A549 treated with GW870086 at 1 μM for 4 hours (cell line): ENCODE measurements at places on chromosomes 2 and 18. TPM values are rescaled to one million over a fixed set of nuclear protein-coding genes. Genes with fewer than 3 reads are reported as not detected.

Gene CPSF3
- 47.7 to 54.0 TPM (median 52.8 TPM) in 5 replicates for total RNA-seq

Gene ALK
- total RNA-seq: not detected in 5 replicates

Gene GALNT3
- 0.13 TPM in 1 of 5 replicates, not detected in the others for total RNA-seq

Gene MARS2
- 11.2 to 12.3 TPM (median 12.1 TPM) in 5 replicates for total RNA-seq

Gene ADRA2B
- total RNA-seq: 0.03 to 0.13 TPM (median 0.08 TPM) in 5 replicates

Gene PKDCC
- total RNA-seq: 17.2 to 22.3 TPM (median 20.3 TPM) in 5 replicates

Gene REG1B
- not detected in 5 replicates for total RNA-seq

Gene KCNG2
- total RNA-seq: not detected in 5 replicates

Gene UGT1A10
- total RNA-seq: 0.07 to 0.49 TPM (median 0.11 TPM) in 4 of 5 replicates, not detected in the other

Gene ALPI
- total RNA-seq: 0.06 to 0.15 TPM in 2 of 5 replicates, not detected in the others

Gene UGT1A4
- not detected in 5 replicates for total RNA-seq

Gene PPM1G
- total RNA-seq: 152 to 163 TPM (median 161 TPM) in 5 replicates

Gene CKAP2L
- 10.5 to 16.2 TPM (median 13.9 TPM) in 5 replicates for total RNA-seq

Gene DPP4
- total RNA-seq: 0.69 to 1.3 TPM (median 0.76 TPM) in 5 replicates

Gene ZSWIM2
- not detected in 5 replicates for total RNA-seq

Gene DLX2
- 0.40 to 0.81 TPM (median 0.61 TPM) in 5 replicates for total RNA-seq

Gene VIL1
- 0.08 to 0.68 TPM (median 0.27 TPM) in 5 replicates for total RNA-seq

Gene PSTPIP2
- 0.12 to 0.44 TPM (median 0.24 TPM) in 5 replicates for total RNA-seq

Gene UPP2
- not detected in 5 replicates for total RNA-seq

Gene TACR1
- 0.06 to 0.23 TPM (median 0.07 TPM) in 3 of 5 replicates, not detected in the others for total RNA-seq

Gene IL1F10
- not detected in 5 replicates for total RNA-seq

Gene SOX11
- not detected in 5 replicates for total RNA-seq

Gene VSNL1
- not detected in 5 replicates for total RNA-seq

Gene ABHD1
- 0.98 to 2.3 TPM (median 1.5 TPM) in 5 replicates for total RNA-seq

Gene TXNDC2
- total RNA-seq: 0.08 to 0.22 TPM (median 0.14 TPM) in 4 of 5 replicates, not detected in the other

Gene AOX1
- 3.8 to 7.2 TPM (median 4.9 TPM) in 5 replicates for total RNA-seq

Gene LINC00305
- not detected in 5 replicates for total RNA-seq

Gene PARD6G
- 2.5 to 3.5 TPM (median 3.2 TPM) in 5 replicates for total RNA-seq

Gene LYG2
- total RNA-seq: not detected in 5 replicates

Gene ZNF396
- total RNA-seq: 0.61 to 1.00 TPM (median 0.75 TPM) in 5 replicates

Gene PLEKHA3
- 7.9 to 18.9 TPM (median 15.9 TPM) in 5 replicates for total RNA-seq

Gene PROKR1
- 0.03 TPM in 1 of 5 replicates, not detected in the others for total RNA-seq

Gene ADCYAP1
- total RNA-seq: not detected in 5 replicates

Gene C2orf74
- total RNA-seq: 16.0 to 19.5 TPM (median 16.4 TPM) in 5 replicates

Gene PARD3B
- total RNA-seq: 0.70 to 1.4 TPM (median 0.88 TPM) in 5 replicates

Gene C2orf42
- total RNA-seq: 6.6 to 9.7 TPM (median 8.1 TPM) in 5 replicates

Gene CABLES1
- total RNA-seq: 15.7 to 19.1 TPM (median 16.7 TPM) in 5 replicates

Gene ELOA2
- total RNA-seq: not detected in 5 replicates

Gene UGT1A7
- 2.3 to 5.1 TPM (median 3.8 TPM) in 5 replicates for total RNA-seq

Gene RPRM
- total RNA-seq: 0.11 TPM in 1 of 5 replicates, not detected in the others

Gene C2orf81
- total RNA-seq: 2.2 to 4.1 TPM (median 3.2 TPM) in 5 replicates

Gene TUBA3E
- 0.29 to 0.83 TPM (median 0.62 TPM) in 5 replicates for total RNA-seq

Gene ASXL3
- not detected in 5 replicates for total RNA-seq

Gene SERPINB12
- total RNA-seq: not detected in 5 replicates

Gene FRZB
- total RNA-seq: 0.07 TPM in 3 of 5 replicates, not detected in the others

Gene SCTR
- total RNA-seq: not detected in 5 replicates

Gene ADGRF3
- 0.03 to 0.26 TPM (median 0.10 TPM) in 5 replicates for total RNA-seq

Gene DSC2
- total RNA-seq: 0.65 to 1.3 TPM (median 1.1 TPM) in 5 replicates

Gene C2orf72
- total RNA-seq: 5.2 to 8.3 TPM (median 7.4 TPM) in 5 replicates

Gene WDR12
- 46.5 to 83.7 TPM (median 73.3 TPM) in 5 replicates for total RNA-seq

Gene AFF3
- total RNA-seq: 0.07 to 0.09 TPM in 2 of 5 replicates, not detected in the others

Gene GAD1
- 0.38 to 0.71 TPM (median 0.53 TPM) in 5 replicates for total RNA-seq

Gene HTR2B
- total RNA-seq: 0.06 TPM in 1 of 5 replicates, not detected in the others

Gene PLGLB1
- total RNA-seq: 0.29 to 0.88 TPM (median 0.31 TPM) in 5 replicates

Gene ARHGAP15
- 0.25 TPM in 1 of 5 replicates, not detected in the others for total RNA-seq
